Activated CD4-positive, alpha-beta memory T cell treated with anti-CD3 and anti-CD28 coated beads for 36 hours (primary cell): ENCODE measurements at places on chromosomes 6 and 20.

DNA sequence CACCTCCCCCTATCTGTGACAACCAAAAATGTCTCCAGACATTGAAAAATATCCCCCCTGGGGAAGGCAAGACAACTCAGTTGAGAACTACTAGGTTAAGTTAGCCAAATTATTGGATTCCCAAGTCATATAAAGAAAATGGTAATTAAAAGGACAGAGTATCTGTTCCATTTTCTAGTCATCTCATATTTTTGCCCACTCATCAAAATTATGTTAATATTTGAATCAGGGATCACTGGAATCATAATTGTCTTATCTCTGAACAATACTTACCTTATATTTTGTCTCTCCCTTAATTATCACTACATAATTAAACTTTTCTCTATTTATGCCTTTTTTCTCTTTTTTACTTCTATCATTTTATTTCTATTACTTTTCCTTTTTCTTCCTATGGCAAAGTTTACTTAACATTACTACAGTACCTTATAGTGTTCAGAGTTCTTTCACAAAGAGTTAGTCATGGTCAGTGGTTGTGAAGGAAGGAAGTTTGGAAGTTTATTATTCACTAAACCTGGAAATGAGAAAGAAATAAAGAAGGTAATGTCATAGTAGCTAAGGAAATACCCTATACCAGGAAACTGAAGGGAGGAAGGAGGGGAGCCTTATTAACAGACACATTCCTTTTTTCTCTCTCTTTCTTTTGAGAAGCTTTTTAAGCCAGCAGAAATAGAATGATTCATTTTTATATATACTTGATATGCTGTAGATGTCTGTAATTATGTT lies 332.9 kb downstream of the COL12A1 start:
- no peak for DNase-seq

- DNase-seq: no peak
Observed at GRCh38 chr20:46058599-46059281, 29.7 kb downstream of the SLC12A5 start.

DNA sequence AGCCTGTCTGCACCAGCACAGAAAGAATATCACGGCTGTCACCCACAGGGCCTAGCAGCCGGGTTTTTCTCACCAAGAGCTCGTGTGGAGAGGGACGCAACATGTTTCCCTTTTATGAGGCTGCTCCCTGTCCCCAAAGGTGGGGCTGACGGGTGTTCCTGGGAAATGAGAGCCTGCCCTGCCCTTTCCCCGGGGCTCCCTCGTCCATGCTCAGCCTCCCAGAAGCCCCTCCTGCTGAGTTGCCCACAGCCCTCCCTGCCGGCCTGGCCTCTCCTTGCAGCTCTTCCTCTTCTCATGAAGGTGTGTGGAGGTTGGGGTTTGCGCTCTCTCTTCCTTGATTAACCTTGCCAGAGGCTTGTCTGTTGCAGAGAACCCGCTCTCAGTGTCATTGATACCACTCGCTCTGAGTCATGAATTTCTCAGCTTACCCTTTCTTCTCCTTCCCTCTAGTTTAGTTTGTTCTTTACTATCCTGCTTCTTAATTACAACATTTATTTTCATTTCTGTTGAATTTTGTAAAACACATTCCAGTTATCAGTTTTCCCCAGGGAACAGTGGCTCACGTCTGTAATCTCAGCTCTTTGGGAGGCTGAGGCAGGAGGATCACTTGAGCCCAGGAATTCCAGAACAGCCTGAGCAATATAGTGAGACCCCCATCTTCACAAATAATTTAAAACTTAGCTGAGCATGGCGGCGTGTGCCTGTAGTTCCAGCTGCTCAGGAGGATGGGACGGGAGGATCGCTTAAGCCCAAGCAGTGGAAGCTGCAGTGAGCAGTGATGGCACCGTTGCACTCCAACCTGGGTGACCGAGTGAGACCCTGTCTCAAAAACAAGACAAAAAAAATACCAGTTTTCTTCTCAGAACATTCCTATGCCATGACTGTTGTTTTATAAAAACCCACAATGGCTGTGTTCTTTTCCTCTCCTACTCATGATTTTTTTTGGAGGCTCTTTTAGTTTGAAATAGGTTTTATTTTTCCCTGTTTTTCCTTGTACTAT lies 103.8 kb downstream of the TMEM242 start:
- no peak for DNase-seq

GRCh38 chr6:33727932-33728331 lies 16.4 kb upstream of the UQCC2 start:
- DNase-seq: no peak

GRCh38 chr6:126640921-126641320 lies 301.0 kb downstream of the CENPW start:
- no peak for DNase-seq

GRCh38 chr6:153623496-153623895 lies 415.5 kb upstream of the OPRM1 start:
- DNase-seq: no peak

- DNase-seq: no peak
Observed at GRCh38 chr6:45651301-45651700, 273.6 kb upstream of the SUPT3H start.

DNA sequence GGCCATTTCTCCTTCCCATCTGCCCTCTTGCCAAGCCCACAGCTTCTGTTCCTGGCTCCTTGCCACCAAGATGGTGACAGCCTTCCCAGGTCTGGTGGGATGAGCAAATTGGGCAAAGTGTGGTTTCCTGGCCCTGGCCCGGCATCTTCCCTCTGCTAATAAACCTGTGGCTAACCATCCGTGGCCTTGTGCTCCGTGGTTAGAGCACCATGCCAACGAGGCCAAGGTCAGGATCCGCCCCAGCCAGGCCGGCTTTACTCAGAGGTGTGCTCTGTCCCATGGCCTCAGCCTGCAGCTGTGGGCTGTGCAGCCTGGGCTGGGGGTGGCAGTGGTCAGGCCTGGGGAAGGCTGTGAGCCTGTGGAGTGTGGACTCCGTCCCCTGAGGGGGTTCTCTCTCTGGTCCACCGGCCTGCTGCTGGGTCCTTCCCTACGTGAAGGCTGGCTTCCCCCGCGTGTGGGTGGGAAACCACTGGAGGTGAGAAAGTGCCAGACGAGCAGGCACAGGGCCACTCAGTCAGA lies 117.4 kb downstream of the VEGFA start:
- DNase-seq: no peak

DNA sequence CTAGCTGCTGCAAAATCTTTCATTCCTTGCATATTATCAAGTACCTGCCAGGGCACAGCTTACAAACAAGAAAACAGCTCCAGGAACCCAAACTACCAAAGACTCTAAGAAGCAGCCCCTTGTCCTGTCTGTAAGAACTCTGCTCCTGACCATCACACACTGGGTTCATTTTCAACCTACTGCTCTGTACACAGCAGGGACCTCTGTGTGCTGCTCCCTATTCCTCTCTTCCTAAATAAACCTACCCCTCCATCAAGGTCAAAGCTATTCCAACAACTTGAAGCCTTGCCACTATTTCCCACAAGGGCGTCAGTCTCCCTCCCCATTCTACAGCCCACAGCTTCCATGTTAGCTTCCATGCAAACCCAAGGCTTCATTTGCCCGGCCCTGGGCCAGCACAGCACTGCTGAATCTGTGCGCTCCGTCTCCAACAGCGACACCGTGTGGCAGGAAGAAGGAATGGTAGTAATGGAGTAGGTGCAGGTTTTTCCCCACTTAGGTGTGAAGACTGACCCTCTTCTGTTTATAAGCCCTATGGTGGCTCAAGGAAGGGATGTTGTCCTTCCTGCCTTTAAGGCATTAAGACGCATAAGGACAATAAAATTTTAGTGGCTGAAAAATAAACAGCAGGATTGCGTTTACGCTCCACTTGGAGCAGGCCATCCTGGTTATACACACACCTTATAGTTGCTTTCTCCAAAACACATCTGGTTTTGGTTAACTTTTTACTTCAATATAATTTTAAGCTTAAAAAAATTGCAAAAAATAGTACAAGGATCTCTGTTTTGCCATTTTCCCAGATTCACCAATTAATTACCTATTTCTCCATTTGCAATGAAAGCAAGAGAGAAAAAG lies 115.2 kb upstream of the NXT1 start:
- DNase-seq: peak; percentile 53

GRCh38 chr6:52522151-52522626 lies 54.7 kb downstream of the TRAM2 start:
- no peak for DNase-seq

DNA sequence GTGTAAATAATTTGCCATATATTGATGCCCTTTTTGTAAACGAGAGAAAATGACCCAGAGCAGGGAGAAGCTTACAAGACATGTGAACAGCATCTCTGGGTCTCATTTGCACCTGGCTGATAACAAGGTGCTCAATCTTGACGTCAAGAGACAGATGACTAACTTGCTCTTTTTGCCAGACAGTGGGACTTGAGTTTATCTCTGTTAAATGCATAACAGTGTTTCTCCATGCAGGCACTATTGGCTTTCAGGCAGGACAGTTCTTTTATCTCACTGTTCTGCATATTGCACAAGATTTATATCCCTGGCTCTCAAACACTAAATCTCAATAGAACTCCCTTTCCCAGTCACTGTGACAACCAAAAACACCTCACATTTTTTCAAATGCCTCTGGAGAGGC lies 56.4 kb downstream of the RFX6 start:
- no peak for DNase-seq

GRCh38 chr6:106122938-106123656 lies 37.0 kb downstream of the PRDM1 start:
- no peak for DNase-seq

- DNase-seq: no peak
Observed at GRCh38 chr6:126100386-126100785, 114.0 kb downstream of the TRMT11 start.

GRCh38 chr20:14432597-14432996 lies 95.2 kb upstream of the FLRT3 start:
- DNase-seq: no peak

- no peak for DNase-seq
Observed at GRCh38 chr6:39037707-39038106, 10.9 kb upstream of the GLP1R start.

DNA sequence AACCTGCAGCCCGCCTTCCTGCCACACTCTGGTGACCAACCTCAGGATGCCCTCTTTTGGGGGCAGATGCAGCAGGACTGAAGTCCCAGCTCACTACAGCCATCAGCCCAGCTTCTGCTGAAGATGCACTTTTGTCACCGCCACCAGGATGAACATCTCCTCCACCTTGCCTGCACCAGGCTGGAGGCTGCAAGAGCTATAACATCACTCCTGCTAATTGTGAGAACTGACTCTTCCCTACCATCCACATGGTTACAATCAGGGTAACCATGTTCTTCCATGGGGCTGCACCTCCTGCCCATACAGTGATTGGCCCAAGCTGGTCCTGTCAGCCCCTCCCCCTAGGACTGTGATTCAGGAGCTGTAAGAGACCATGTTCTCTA lies 2.0 kb upstream of the ACTL10 start:
- peak; percentile 60 for DNase-seq

DNA sequence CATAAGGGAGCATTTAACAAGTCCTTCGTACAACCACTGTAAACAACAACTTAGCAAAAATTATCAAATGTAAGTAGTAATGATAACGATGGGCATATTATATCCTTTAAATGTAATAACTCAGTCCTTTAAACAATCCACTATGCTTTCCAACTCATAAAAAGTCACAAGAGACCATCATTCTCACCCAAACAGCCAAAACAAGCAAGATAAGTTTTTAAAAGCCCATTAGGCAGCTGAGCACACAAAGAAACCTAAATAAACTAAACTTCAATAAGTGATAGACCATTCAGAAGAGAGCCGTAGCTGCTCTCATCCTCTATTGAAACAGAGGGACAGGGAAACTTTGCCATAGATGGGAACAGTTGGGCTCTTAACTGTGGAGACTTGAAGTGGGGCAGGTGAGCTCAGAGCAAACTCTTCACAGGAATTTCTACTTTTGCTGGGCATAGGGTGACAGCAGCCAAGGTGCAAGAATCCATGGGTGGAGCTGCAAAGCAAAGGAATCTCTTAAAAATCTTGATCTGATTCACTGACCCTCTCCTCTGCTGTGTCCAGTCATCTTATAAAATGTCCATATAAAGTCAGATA lies 22.5 kb downstream of the RAB22A start:
- DNase-seq: no peak

- no peak for DNase-seq
Observed at GRCh38 chr20:3727401-3728021, 5.0 kb upstream of the HSPA12B start.

- DNase-seq: no peak
Observed at GRCh38 chr20:24572862-24573261, 103.4 kb downstream of the SYNDIG1 start.

DNA sequence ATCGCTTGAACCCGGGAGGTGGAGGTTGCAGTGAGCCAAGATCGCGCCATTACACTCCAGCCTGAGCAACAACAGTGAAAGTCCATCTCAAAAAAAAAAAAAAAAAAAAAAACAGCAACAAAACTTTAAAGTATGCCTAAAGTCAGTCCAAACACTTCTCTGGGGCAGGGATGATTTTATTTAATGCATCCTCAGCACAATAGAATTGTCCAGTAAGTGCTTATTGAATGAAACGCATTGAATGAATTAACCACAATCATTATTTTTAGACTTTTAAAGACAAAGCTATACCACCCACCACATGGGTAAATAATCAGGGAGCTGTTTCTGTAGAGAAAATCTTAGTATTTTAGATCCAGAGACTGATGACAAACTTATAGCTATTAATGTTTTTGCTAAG lies 16.6 kb upstream of the CTAGE9 start:
- DNase-seq: no peak

DNA sequence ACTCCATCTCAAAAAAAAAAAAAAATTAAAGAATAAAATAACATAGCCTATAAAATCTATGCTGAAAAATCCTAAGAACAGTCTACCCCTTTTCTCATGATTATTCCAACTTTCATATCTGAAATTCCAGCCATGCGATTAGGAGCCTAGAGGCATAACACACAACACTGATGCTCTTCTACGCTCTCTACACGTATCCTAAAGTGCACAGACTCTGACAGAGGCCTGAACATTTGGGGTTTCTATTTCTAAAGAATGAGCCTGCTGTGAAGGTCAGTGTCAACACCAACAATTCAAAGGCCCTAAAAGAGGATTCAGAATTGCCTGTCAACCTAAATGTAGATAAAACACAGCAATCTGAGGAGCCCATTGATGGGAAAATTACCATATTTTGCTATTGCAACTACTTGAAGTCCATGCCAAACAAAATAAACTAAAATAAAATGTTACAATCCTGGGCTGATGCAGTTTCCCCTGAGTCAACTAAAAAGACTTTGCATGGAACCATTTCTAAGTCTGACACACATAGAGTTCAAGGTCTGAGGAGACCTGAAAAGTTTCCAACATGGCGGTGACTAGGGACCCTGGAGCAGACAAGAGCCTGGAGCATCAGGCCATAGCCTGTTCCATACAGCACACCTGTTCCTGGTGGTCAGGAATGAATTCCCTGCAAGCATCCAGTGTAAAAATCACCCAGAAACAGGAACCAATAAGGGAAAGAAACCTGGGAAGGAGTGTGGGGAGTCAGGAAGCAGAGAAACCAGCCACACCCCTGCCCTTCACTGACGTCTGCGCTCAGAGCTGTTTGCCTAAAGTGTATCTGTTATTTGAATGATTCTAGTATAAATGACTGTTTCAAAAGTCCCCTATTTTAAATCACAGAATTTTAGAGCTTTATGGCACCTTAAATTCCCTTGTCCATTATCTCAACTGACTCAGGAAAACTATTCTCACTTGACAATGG lies 11.8 kb downstream of the NINL start:
- no peak for DNase-seq
